ENCODE measurements at places on chromosomes 1 and 21. TPM values are rescaled to one million over a fixed set of nuclear protein-coding genes. Genes with fewer than 3 reads are reported as not detected.

The APOBEC4 gene
- total RNA-seq = 0.78 TPM

The PER3 gene
- total RNA-seq = 3.2 TPM

The KRTAP12-2 gene
- not detected for total RNA-seq

The HNRNPU gene
- total RNA-seq = 300 TPM

The TLR5 gene
- 9.8 TPM for total RNA-seq

The TIAM1 gene
- total RNA-seq = 18.7 TPM

The C1orf53 gene
- total RNA-seq = 9.6 TPM

The CD48 gene
- total RNA-seq = not detected

Measured in motor neuron (in vitro differentiated cells).